ENCODE measurements at places on chromosomes 3 and 15.
A peak's percentile ranks its signal among the peaks of the same experiment; 100 is the strongest.

DNA sequence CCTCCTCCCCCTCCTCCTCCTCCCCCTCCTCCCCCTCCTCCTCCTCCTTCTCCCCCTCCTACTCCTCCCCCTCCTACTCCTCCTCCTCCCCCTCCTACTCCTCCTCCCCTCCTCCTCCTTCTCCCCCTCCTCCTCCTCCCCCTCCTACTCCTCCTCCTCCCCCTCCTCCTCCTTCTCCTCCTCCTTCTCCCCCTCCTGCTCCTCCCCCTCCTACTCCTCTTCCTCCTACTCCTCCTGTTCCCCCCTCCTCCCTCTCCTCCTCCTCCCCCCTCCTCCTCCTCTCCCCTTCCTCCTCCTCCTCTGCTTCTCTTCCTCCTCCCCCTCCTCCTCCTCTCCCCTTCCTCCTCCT lies 17.1 kb upstream of the EPHB3 start:
- no peak for DNase-seq

DNA sequence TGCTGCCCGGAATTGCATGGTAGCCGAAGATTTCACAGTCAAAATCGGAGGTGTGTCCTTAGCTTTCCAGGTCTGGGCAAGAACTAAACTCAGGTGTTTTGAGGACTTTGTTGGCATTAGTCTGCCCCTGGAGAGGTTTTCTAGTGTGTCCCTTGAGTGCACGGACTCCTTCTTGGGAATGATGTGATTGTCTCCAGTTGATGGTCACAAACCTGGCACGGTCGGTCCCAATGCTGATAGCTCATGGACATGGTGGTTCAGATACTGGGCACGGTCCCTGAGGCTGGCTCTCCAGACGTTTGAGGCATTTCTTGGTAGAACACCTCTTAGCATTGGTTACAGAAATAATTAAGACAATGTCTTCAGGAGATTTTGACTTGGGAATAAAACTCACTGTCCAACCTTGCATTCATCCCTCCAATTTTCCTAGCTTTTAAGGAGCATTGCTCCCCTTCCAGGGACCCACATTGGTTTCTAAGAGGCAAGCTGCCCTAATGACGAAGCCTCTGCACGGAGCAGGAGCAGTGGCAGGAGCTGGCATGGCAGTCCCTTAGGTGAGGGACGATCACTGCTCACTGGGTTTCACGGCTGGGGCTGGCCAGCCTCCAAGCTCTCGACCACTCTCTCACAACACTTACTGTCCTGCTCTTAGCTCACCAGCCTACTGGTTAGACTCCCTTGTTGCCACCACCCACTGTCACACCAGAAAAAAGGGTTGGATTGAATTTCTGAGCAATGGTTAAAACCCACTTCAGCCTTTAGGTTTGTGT lies 68.1 kb downstream of the PGPEP1L start:
- DNase-seq, result no peak

DNA sequence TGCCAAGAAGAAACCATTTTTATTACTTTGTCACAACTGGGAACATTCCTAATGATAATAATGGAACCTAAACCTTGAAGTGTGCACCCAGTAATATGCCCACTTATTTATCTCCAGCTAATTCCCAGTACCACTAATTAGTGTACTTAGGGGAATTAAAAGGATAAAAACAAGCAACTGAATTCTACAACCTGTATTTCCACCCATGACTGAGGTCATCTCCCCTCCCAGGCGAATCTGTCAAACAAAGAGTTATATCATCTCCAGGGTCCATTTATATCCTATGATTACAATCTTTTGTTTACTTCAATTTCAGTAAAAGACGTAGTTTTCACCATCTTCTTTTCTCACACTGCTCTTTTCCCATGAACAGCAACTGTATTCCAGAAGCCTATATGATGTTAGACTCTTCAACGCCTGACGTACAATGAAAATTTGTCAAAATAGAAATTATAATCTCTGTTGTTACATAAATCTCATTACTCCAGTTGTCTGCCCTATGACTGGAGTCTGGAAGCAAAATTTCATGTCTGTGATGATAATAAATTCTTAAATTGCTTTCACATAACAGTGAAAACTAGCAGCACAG lies 177.6 kb downstream of the GOLIM4 start:
- DNase-seq, result no peak

- DNase-seq, result no peak
Observed at GRCh38 chr15:88741671-88742070, 61.6 kb upstream of the ACAN start.

DNA sequence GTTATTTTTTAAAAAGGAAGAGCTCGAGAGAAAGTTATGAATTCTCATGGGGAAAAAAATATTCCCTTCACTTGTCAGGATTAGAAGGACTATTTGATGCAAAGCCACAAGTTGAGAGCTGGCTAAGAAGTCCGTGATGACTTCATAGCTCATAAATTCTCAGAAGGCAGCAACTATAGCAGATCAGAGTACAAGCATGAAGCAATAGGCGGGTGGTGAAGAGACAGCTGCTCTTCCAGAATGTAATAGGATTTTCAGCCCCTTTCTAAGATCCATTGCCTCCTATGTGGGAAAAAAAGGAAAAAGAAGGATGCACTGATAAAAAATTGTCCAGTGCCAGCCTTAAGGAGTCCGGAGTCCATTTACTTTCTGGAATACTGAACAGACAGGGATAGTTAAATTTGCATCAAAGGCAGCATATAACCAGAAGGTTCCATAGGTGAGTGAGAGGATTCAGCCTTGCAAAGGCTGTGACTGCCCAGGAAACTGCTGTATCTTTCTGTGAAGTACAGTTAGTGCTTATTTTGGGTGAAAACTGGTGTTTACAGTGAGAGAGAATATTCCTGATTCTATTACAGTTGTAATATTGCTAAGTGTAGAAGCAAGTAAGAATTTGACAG lies 929.5 kb upstream of the ALCAM start:
- no peak for DNase-seq

GRCh38 chr3:194971965-194972364 lies 286.3 kb downstream of the FAM43A start:
- no peak for DNase-seq

GRCh38 chr15:80162059-80162554 lies 9.3 kb downstream of the FAH start:
- no peak for DNase-seq

DNA sequence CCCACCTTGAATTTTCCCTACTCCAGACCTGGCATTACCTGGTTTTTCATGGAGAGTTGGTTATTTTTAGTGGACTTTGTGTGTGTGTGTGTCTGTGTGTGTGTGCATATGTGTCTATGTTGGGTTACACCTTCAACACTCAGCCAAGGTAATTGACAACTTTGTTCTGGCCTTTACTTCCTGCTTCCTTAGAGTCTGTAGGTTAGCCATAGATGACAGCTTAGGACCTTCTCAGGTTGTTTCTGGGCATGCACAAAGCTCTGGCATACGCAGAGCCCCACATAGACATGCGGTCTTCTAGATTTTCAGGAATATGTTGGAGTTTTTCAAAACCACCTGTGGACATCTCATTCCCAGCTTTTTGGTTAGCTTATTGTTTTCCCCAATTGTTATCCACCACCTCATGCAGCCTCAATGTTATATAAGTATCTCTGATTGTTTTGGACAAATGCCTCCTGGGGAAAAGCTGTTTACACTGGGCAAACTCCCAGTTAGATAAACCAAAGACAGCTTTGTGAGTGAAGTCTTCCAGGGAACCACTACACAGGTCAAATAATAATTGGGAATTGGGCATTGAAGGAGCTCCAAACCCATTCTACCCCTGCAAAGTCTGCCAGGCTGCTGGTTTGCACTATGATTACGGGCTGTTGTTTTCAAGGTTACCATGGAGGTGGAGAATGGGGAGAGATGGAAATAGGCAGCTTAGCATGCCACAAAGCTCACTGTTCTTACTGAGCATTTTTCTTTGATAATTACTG lies 201.2 kb downstream of the ADAMTSL3 start:
- DNase-seq, result no peak

GRCh38 chr15:31293655-31294054 lies 33.0 kb upstream of the KLF13 start:
- no peak for DNase-seq

GRCh38 chr15:41671656-41672648 lies 11.7 kb downstream of the MGA start:
- DNase-seq, result no peak

DNA sequence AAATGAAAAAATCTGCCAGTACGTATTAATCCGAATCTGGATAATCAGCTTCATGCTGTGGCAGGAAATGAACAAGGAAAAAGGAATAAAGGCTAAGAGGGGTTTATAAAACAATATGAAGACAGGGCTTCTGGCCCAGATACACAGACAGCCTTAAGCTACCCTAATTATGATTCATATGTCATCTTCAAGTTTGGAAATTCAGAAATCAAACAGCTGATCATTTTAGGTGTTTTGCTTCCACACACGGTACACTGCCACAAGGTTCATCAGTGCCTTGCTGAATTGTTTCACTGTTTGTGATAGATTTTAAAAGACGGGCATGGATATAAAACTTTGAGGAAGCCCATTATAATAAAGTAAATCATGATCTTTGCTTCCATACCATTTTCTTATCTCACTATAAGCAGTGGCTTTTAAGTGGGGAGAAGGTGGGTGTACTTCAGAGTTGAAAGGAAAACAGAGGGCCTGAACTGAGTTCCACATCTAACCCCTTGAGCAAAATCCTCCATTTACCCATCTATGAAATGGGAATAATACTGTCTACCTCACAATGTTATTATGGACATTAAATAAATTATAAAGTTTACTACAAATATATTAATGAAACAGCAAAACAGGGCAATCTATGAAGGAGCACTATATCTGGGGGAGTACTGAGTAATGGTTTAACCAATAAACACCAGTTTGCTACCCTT lies 15.7 kb downstream of the GTPBP8 start:
- no peak for DNase-seq

- DNase-seq, result no peak
Observed at GRCh38 chr3:189013224-189013888, 158.4 kb upstream of the TPRG1 start.

GRCh38 chr3:9135930-9136525 lies 113.4 kb downstream of the SRGAP3 start:
- DNase-seq, result no peak

GRCh38 chr15:25062551-25063430 lies 108.0 kb downstream of the SNRPN start:
- no peak for DNase-seq

DNA sequence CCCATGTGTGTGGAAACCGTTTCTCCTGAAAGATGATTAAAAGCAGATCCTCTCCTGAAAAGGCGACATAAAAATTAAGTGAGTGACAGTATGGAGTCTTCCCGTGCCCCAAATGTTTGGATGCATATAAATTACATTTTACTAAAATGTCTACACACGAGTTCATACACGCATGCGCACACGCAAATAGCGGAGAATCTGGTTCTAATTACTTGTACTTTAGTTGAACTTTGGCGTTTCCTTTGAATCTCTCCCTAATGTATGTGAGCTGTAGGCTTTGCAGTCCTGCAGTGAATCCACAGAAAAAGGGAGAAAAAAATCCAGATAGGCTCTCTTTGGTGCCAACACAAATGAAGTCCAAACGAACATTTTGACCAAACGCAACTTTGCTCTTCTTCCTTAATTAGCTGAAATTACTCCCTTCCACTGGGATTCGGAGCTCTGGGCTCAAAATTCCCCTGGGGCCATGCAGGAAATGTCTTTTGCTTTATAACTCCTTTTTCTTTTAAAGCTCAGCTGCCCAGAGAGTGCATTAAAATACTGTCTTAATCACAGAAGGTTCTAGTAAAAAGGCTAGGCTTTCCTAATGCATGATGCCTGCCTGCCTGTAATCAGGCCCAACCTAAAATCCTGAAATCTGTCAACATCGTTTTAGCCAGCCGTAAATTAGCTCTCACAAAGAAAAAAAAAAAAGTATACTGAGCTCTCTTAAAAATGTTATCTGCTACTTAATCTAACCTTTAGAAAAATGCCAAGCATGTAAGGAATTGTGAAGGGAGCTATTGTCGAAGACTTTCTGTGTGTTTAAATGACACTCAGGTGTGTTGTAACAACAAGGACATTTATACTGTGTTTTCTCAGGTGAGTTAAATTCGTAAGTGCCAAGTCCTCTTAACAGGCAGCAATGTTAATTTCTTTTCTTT lies 26.2 kb downstream of the RARB start:
- DNase-seq, result no peak

DNA sequence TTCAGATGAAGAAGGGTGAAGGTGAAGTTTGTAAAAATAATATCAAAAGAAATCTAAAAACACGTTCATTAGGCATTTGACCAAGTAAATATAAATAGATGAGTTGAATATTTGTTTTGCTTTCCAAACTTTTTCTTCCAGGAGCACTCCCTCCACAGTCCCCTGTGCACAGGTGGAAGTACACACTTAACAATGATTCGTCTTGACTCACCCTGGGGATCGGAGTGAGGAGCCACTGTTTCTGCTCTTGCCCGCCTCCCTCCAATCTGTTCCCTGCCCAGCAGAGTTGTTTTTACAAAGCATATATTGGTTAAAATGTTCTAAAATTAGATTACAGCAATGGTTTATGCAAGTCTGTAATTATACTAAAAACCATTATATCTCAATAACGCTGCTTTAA lies 175.1 kb downstream of the PTPRG start:
- DNase-seq, result no peak

- no peak for DNase-seq
Observed at GRCh38 chr3:22236490-22237270, 485.7 kb upstream of the ZNF385D start.

GRCh38 chr3:38029400-38030125 lies at the start of gene PLCD1:
Gene PLCD1 (minus strand): TSS chr3:38029642. CDS start chr3:38029539, 103 bp downstream.
- peak; percentile 35 for DNase-seq

All from T-helper 1 cell (primary cell).